Upper lobe of right lung (tissue), 1 donor: ENCODE measurements at places on chromosomes 2 and 18.
A peak's percentile ranks its signal among the peaks of the same experiment; 100 is the strongest.

DNA sequence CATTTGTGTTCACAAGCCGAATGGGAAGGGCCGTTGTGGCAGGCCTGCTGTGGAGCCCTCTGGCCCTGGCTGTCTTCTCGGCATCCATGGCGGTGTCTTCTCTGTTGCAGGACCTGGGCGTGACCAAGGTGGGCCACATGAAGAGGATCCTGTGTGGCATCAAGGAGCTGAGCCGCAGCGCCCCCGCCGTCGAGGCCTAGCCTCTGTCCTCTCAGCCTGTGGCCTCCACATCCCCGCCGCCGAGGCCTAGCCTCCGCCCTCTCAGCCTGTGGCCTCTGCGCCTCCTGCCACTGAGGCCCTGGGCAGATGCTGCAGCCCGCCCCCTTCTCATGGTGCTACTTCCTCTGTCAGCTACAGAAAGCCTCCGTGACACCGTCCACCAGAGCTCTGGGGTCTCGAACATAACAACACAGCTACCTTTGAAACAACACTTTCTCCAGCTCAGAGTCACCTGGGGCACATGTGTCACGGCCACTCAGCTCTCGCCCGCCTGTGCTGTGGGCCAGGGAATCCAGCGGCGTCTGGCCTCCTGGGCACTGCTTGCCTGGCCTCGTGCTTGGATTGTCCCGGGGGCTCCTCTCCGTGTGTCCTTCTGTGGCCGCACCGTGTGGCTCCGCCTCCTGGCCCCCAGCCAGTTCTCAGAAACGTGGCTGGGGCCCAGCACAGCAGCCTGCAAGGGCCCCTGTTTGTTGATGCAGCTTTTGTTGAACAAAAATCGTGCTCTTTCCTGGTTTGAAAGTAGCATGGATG, 97.1 kb downstream of the USP40 start:
- DNase-seq: peak; percentile 64

- no peak for DNase-seq
Measured at GRCh38 chr18:31386741-31387140, 10.2 kb downstream of the DSG4 start.

DNA sequence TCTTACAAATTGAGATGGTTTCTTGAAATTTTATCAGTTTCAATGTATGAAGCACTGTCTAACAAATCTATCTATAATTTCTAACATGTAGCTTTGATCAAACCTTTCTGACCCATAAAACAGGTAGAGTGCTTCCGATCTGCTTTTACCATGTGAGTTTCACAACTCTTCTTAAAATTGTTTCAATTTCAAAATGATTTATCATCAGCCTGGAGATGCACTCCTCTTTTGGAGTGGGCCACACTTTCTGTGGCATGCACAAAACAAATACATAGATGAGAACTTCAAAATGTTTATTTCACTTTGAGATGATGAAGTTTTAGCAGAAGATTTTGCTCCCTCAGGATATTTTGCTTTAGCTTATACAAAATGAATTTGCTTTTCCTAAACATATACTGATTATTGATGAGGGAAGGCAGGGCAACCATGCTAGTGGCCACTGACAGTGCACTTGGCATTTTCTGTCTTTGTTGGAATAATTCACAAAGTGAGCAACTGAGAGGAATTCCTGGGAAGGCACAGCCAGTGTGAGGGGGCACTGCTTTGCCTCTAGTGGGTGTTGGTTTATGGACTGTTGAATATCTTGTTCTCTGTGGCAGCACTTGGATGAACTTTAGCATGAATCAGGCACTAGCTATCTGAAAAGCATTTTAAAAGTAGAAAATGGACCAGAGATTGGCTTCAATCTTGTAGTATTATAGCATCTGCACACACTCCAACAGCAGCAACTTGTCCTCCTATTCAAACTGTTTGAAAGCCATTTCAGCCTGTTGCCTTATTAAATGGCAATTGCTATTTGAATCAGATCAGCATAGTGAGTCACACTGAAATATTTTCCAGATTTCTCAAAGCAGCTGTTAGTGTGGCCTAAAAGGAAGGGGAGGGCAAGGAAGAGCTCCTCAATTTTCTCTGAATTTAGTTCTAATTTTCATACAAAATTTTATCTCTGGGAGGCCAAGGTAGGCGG, 193.2 kb downstream of the CCDC85A start:
- DNase-seq: no peak

DNA sequence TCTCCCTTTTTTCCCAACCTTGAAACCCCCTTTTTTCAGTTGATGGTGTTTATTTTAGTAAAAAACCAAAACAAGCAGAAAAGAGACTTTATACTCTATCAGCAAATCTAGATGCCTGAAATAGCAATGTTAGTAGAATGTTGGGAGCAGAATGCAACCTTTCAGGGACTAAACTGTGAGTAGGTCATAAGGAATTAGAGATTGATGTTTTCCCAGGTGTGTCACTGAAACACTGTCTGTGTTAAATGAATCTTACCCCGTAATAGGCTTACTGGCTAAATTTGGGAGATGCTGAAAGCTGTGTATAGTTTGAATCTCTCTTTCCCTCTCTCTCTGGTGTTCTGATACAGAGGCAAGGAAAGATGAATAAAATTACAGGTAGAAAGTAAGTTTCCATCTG, 43.8 kb downstream of the AGFG1 start:
- no peak for DNase-seq

DNA sequence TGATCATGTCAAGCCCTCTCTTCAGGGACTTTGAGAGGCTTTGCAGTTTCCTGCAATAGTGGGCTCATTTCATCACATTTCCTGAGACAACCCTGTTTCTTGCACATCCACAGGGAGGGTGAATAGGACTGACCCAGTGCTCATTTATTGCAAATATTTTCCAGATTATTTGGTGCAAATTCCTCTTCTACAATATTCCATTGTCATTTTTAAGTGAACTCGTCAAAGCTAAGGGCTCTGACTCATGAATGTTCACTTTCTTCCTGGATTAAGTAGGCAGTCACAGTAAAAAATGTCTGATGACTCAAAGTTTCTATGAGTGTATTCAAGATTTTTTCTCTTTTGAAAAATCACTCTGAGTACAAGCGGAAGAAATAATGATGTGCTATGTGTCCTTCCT, 225.5 kb upstream of the GALNT5 start:
- DNase-seq: no peak

DNA sequence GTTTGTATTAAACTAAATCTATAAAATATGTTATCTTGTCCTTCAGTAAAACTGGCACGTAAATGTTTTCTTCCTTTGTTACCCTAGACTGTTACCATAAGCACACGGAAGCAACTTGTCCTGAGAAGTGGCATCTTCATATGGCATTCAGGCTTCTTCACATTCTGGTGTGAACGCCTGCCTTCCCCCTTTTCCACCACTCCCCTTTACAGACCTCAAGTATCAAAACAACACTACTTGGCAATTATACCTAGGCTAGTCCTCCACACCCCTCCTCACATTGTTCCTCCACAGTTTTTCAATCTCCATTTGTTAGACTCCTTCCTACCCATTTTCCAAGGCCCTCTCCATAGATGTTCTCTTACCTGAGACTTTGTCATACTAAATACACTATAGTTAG, 2.9 kb downstream of the MEX3C start:
- no peak for DNase-seq

DNA sequence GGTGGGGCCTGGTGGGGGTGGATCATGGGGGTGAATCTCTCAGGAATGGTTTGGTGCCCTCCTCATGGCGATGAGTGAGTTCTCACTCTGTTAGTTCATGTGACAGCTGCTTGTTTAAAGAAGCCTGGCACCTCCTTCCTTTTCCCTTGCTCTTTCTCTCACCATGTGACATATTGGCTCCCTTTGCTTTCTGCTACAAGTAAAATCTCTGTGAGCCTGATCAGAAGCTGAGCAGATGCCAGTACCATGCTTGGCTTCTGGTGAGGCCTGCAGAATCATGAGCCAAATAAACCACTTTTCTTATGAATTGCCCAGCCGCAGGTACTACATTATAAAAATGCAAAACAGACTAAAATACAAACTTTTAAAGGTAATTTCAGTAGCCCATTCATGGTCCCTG, 73.4 kb upstream of the TEX51 start:
- no peak for DNase-seq

- no peak for DNase-seq
Measured at GRCh38 chr2:75751824-75752468, 41.2 kb upstream of the GCFC2 start.

- no peak for DNase-seq
Measured at GRCh38 chr2:228140934-228141528, 40.5 kb downstream of the SPHKAP start.

- DNase-seq: no peak
Measured at GRCh38 chr2:163462993-163463392, 272.8 kb downstream of the FIGN start.

GRCh38 chr18:48702346-48703027, 163.7 kb downstream of the CTIF start:
- DNase-seq: no peak

DNA sequence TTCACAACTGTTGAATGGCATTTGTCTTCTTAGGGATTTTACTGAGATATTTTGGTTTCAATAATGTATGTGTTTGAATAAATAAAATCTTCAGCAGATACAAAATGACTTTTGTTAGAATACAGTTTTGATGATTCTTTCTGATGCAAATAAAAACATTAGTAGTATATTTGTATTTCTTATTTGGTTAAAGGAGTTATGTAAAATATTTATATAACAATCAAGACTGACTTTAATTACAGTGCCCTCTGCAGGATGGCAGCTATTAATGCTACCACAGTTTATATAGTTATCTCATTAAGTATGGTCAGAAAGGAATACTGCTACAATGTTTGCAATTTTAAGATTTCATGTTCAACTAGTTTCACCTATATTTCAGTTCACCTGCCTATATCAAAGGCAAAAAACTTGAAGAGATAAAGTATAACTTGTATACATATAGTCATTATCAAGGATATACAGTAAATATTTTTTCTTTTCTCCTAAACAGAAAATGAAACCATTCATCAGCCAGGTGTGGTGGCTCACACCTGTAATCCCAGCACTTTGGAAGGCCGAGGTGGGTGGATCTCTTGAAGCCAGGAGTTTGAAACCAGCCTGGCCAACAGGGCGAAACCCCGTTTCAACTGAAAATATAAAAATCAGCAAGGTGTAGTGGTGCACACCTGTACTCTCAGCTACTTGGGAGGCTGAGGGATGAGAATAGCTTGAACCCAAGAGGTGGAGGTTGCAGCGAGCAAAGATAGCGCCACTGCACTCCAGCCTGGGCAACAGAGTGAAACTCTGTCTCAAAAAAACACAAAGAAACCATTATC, 19.8 kb downstream of the ARL5A start:
- no peak for DNase-seq

GRCh38 chr2:9430316-9431293, 7.2 kb downstream of the CPSF3 start:
- no peak for DNase-seq

- DNase-seq: no peak
Measured at GRCh38 chr2:72293620-72294019, 146.0 kb upstream of the CYP26B1 start.

- DNase-seq: no peak
Measured at GRCh38 chr2:181395851-181396250, 61.3 kb upstream of the ITGA4 start.

GRCh38 chr2:113930448-113930847, 40.6 kb downstream of the ACTR3 start:
- no peak for DNase-seq

DNA sequence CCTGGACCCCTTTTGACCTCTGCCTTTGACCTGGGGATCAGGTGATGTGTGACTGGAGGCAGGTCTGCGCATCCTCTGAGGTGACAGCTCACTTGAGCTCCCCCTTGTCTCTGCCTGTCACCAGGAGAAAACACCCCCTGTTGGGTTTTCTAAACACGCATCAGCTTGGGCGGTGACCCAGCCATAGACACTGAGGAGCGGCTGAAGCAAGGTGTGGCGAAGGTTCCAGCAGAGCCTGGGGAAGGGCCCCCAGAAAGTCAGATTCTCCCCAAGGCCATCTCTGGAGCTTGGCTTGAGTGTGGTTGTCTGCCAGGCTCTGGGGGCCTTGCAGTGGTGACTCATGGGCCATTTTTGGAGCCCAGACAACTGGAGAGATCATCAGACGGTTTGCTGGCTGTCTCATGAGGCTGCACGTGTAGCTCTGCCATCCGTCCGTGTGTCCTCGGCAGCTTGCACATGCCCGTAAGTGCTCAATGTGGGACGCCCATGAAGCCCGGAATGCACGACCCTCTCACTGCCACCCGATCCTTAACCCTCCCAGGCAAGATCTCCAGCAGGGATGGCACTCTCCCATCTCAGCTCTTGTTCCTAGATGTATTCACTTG, 29.4 kb downstream of the SIX3 start:
- no peak for DNase-seq

- DNase-seq: no peak
Measured at GRCh38 chr2:98842136-98842535, 93.9 kb downstream of the CRACDL start.

DNA sequence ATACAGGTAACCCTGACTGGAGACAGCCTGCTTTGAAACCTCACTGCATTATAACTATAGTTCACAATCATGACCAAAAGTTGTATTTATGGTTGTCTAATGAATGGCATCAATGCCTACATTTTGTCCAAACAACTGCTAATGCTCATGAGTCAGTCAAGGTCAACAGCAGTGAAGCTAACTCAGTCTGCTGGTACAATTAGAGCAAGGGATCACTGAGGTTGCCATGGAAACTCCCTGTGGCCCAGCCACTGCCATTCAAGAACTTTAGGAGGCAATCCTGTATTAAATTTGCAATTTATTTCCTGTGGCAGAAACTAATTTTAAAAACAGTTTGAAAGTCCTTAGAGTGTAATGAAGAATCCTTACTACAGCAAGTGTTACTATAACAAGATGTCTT, 185.1 kb upstream of the SMAD7 start:
- DNase-seq: no peak

DNA sequence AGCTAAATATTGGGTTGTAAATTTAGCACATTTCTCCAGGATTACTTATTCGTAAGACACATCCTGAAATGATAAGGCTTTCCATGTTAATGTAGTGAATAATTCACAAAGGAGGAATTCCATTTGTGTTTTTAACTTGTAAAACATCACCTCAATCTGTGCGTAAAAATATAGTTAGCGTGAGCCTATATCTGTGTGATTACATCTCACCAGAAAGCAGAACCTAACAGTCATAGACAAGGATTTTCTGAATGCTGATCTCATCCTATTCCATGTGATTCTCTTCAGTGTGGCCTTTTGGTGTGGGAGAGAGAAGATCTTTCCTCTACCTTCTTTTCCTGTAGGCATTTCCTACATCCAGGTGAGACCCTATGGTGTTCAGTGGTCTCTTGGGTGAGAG, 263.2 kb upstream of the RASGRP3 start:
- no peak for DNase-seq

DNA sequence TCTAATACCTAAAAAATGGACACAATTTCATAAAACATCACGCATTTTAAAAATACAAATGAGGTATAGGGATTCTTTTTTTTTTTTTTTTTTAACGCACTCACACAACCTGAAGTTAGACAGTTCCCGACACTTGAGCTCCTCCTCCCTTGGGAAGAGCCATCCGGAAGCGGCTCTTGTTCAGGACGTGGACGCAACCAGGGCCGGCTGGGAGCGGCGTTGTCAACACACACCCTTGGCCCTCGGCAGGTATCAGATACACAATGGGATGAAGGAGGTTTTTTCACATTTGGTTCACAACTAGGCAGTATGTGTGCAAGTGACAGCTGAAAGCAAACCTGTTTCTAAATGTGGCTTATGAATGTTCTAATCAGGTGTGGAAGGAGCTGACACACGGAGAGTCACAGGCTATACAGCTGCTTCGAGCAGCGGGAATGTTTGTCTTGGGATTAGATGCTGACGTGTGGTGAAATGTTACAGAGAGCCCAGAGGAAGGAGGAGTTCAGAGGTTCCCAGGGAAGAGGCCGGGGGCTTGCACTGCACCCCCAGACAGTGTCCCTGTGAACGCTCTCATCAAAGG, 111.1 kb downstream of the PXDN start:
- no peak for DNase-seq

- no peak for DNase-seq
Measured at GRCh38 chr18:13614641-13615288, 111.6 kb downstream of the FAM210A start.
